ENCODE measurements at places on chromosomes 1 and 21.
A peak's percentile ranks its signal among the peaks of the same experiment; 100 is the strongest.

DNA sequence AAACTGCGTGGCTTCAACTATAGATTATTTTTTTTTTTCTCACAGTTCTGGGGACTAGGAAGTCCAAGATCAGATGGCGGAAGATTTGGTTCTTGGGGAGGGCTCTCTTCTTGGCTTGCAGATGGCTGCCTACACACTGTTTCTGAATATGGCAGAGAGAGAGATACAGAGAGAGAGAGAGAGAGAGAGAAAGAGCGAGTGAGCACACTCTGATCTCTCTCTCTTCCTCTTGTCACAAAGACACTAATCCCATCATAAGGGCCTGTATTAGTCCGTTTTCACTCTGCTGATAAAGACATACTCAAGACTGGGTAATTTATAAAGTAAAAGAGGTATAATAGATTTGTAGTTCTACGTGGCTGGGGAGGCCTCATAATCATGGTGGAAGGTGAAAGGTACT, 79.5 kb downstream of the IGSF21 start:
- DNase-seq = no peak

DNA sequence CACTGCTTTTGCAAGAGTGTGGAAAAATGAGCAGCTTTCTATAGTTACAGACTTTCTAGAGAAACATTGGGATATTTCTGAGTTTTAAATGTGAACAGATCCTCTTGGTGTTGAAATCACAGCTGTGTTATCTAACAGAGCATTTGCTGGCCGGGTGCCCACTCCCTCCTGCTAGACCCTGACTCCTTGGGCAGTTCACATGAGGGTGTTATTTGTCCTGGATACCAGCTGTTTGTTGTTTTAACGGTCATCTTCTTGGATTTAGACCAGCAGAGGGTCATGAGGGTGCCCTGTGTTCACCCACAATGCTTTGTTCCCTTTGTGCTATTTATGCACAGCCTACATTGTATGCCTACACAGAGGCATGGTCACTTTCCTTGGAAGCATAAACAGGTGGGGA, 67.1 kb downstream of the CENPF start:
- no peak for DNase-seq

DNA sequence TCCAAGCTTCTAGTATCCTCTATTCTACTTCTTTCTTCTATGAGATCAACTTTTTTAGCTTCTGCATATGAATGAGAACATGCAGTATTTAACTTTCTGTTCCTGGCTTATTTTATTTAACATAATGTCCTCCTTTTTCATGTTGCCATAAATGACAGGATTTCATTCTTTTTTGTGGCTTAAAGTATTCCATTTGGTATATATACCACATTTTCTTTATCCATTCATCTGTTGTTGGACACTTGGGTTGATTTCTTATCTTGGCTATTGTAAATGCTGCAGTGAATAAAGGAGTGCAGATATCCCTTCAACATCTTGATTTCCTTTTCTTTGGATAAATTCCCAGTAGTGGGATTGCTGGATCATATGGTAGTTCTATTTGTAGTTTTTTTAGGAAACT, 209.6 kb downstream of the GPR52 start:
- DNase-seq = no peak

DNA sequence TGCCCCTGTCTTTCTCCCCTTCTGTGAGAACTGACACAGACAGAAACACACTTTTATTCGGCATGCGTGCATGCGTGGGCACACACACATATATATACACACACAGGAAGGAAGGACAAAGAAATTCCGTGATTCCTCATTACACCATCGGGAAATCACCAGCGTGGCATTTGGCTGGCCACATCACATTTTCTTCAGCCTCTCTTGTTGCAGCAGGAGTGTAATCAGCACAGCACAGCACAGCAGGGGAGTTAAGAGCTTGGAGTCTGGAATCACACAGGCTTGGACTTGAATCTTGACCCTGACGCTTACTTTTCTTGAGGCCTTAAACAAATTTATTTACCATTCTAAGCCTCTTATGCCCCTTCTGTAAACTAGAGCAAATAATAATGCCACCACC, 45.3 kb upstream of the EPHA8 start:
- DNase-seq = no peak

DNA sequence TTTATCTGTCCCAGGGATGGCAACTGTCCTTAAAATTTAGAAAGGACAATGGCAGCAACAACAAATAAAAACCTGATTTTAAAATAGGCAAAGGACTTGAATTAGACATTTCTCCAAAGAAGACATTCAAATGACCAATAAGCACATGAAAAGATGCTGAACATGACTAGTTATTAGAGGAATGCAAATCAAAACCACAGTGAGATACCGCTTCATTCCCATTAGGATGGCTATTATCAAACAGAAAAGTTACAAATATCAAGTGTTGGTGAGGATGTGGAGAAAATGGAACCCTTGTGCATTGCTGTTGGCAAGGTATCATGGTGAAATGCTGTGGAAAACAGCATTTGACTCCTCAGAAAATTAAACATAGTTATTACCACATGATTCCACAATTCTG, 120.7 kb downstream of the CRB1 start:
- no peak for DNase-seq

GRCh38 chr1:11842154-11843041, 5.2 kb downstream of the NPPA start:
- peak; percentile 29 for DNase-seq

- no peak for DNase-seq
These were observed 31.6 kb downstream of the ADARB1 start for GRCh38 chr21:45105906-45106485.

DNA sequence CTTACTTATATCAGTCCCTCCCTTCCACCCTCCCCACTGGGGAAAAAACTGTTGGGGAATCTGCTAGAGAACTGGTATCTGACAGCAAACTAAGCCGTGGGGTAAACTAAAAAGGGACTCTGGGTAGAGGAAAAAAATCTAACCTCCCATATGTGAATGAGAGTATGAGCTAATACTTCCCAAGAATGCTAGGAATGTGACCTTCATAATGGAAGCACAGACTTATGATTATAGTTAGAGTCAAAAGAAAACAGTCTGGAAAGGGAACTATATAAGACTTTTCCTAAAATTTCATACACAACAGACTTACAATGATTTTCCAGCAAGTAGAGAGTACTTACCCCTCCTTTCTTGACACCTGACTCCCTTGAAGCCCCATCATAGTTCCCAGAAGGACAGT, 23.0 kb upstream of the RBBP5 start:
- DNase-seq = no peak

GRCh38 chr1:119743308-119743707, 25.4 kb downstream of the HMGCS2 start:
- DNase-seq = no peak

DNA sequence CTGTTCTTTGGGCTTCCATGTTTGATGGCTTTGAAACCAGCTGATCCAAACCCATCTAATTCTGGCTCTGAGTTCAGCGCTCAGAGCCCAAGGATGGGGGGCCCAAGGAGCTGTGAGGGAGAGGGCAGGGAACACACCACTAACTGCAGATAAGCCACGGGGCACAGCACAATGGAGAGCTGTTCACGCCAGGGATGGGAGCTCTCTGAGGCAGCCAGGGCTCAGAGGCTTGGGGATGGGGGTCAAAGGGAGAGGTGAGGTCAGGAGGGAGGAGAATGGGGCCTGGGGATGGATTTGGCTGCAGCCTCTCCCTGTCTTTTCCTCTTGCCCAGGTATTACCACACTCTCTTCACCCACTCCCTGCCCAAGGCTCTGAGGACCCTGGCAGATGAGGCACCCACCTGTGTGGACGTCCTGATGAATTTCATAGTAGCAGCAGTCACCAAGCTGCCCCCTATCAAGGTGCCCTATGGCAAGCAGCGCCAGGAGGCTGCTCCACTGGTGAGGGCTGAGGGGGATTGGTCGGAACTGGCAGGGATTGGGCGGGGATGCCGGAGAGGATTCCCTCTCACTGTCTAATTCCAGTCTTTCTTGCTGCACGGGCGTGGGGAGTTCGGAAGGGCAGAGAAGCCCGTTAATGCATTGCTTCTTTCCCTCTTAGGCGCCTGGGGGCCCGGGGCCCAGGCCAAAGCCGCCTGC, 11.3 kb downstream of the SLC30A2 start:
- DNase-seq = no peak

GRCh38 chr1:53503433-53504217, 44.4 kb downstream of the DMRTB1 start:
- DNase-seq = no peak

Data from pons (tissue), 1 donor.